ENCODE measurements at places on chromosomes 4 and X.

- DNase-seq = no peak
Observed at GRCh38 chrX:7316280-7316679, 168.3 kb upstream of the PUDP start.

GRCh38 chr4:47410271-47410670 is 53.2 kb downstream of the COMMD8 start:
- peak; percentile 2 for DNase-seq

GRCh38 chr4:24896056-24896455 is 16.8 kb downstream of the CCDC149 start:
- DNase-seq = no peak

DNA sequence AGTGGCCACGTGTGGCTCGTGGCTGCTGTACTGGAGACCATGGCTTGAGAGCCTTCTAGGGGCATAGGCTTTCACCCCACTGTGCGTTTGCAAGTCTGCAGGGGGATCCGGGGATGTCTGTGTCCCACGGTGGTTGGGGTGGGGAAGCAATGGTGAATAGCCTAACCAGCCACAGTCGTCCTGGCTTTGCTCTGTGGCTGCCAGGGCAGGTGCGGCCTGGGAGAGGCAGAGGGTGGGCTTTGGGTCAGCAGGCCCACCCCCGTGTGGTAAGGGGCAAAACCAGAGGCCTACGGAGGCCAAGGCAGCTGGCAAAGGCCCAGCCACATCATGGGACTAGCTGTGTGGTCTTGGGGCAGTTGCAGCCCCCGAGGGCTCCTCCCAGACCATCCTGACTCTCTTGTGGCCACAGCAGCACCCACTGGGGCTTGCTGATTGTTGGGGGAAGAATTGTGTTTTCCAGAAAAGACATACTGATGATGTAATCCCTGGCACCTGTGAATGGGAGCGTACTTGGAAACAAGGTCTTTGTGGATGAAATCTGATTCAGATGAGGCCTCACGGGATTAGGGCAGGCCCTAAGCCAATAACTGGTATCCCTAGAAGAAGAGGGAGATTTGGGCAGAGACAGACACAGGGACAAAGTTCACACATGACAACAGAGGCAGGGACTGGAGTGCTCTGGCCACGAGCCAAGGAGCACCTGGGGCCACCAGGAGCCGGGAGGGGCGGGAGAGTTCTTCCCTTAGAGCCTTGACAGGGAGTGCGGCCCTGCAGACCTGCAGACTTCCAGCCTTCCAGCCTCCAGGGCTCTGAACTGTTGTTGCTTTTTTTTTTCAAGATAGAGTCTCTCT is 2.9 kb downstream of the CPZ start:
- peak; percentile 34 for DNase-seq

DNA sequence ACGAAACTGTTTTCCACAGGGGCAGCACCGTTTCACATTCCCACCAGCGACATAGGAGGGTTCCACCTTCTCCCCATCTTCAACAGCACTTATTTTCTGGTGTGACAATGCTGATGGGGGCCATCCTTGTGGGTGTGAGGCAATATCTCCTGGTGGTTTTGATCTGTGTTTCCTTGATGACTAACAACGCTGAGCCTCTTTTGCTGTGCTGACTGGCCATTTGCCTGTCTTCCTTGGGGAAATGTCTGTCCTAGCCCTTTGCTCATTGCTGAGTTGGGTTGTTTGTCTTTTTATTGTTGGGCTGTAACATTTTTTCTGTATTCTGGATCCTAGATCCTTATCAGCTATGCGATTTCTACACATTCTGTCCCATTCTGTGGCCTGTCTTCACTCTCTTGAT is 33.7 kb downstream of the ATP2B3 start:
- no peak for DNase-seq

GRCh38 chr4:1599026-1599481 is 85.1 kb downstream of the FAM53A start:
- DNase-seq = no peak

GRCh38 chr4:1030559-1030958 is 19.1 kb downstream of the FGFRL1 start:
- DNase-seq = peak; percentile 28

DNA sequence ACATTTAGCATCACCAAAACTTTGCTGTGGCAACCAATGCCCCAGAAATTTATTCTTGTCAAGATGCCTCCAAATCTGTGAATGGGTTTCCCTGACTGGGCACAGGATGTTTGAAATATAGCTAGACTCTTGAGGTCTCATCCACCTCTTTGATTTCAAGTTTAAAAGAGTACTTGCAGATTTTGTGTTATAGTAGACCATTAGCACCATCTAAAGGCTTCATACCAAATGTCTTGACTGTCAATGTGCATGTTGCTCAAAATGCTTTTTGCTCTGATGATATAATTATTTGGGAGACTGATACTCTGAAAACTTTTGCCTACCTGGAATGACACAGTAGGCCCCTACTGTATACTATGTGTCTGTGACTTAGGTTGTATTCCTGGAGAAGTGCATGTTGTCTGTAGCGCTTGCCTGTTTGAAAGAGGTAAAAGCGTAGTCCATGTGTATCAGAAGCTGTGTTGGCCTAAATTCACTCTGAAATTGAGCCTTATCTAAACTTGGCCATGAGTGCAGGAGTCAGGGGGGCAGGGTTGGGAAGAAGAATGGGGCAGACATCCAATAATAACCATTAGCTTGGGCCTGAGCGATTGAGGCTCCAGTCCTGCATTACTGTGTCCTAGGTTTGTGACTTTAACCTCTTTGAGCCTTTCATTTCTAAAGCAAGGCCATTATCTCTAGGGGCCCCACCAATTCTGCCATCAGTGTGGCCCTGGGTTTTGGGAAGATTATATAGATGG is 33.8 kb downstream of the NDP start:
- peak; percentile 19 for DNase-seq

- DNase-seq = no peak
Observed at GRCh38 chrX:108642273-108642628, 94.1 kb downstream of the IRS4 start.

Measured in astrocyte of the hippocampus (primary cell).